D721Med (cell line): ENCODE measurements at places on chromosomes 12 and 14.
A peak's percentile ranks its signal among the peaks of the same experiment; 100 is the strongest.

- no peak for DNase-seq
These were observed 2.3 kb downstream of the PAPLN start for GRCh38 chr14:73239393-73240241.

DNA sequence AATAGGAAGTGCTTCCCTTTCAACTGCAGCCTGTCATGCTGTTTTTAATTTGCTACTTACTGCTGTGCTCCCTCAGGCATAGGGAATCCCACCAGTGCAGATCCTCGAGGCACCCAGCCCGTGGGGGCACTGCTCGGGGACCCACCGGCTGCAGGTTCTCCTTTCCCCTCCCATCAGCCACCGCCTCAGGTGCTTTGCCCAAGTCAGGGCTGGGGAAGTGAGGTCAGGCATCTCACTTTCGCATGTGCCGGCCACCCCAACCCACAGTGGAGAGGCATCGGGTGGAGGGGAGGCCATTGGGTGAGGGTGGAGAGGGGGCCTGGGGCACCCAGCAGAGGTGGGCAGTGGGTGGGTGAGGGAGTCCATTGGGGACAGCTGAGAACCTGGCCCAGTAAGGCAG is 41.9 kb upstream of the MAX start:
- DNase-seq = no peak

DNA sequence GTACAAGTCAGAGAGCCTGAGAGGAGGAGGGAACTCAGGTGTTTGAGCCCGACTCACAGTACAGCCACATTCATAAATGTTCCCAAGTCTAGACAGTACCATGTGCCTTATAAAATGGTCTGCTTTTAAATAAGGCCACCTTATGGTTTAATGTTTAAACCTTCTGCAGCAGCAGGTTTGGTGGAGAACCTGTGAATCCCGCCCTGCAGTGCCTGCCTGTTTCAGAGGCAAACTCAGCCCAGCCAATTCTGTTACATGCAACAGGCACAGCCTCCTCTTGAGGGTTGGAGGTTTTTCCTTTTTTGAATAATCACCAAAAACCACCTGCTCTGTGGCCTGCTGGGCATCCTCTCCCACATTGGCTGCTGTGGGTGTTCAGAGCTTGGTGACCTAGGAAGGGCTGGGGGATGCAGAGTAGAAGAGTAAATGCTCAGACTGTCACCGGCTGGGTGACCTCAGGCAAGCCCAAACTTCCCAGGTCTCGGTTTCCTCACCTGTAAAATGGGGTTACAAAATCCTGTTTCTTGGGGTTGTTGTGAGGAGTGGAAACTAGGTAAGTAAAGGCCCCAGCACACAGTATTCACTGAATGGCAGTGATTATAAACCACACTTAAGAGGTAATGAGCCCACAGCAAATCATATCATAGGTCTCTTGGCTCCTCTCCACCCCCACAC is 28.0 kb downstream of the NUAK1 start:
- DNase-seq = no peak

DNA sequence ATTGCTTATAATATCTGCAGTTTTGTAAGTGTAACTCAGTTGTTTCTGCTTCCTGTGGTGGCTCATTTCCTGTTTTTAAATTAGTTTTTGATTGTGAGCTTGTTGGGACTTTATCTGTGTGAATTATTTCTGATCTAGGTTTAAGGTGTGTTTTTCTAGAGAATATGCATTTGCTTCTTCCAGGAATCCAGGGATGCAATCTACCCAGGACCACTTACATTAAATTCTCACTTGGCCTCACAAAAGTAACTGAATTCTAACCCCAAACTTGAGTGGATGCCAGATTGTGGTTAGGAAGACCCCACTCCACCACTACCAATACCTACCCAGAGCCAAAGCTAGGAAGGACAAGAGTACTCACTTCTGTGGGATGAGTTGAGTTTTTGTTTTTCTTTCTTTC is 11.9 kb downstream of the STYX start:
- DNase-seq = no peak

DNA sequence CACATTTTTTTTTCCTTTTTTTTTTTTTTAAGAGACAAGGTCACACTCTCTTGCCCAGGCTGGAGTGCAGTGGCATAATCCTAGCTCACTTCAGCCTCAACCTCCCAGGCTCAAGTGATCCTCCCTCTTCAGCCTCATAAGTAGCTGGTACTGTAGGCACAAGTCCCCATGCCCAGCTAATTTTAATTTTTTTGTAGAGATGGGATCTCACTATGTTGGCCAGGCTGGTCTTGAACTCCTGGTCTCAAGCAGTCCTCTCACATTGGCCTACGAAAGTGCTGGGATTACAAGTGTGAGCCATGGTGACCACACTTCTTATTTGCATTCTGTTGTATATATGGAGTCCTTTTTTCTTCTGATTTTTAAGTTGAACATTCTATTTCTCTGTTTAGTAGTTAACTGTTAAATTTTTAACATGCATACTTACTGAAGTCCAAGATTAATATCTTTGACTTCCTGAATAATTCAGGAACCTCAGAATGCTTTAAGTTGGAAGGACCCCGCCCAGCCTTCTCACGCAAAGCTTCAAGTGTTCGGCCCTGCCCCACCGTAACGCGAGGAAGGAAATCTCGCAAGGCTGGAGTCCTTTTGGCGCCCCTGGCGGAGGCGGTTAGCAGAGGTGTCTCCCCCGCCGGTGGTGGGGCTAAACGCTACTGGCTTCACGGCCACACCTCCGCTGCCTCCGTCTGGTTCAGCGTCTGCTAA is 21.6 kb downstream of the SPATS2 start:
- DNase-seq = peak; percentile 33

GRCh38 chr12:52147367-52147963 is 44.3 kb downstream of the KRT80 start:
- no peak for DNase-seq

DNA sequence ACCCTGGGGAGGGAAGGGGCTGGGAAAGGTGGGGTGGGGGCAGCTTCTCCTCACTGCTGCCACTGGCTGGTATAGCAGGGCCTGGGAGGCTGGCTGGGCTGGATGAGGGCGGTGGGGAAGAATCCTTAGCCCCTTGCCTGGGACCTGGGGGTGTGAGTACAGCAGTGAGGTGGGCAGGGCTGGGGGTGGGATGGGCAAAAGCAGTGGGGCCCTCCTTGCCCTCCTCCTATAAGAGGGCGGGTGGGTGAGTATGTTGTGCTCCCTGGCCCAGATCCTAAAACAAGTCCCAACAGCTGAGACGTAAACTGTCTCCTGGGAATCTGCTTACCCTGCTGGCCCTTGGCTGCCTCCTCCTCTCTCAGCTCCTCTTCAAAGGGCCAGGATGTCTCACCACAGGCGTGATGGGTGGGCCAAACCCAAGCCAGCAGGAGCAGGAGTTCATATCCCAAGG is 2.2 kb downstream of the NCKAP5L start:
- DNase-seq = no peak

DNA sequence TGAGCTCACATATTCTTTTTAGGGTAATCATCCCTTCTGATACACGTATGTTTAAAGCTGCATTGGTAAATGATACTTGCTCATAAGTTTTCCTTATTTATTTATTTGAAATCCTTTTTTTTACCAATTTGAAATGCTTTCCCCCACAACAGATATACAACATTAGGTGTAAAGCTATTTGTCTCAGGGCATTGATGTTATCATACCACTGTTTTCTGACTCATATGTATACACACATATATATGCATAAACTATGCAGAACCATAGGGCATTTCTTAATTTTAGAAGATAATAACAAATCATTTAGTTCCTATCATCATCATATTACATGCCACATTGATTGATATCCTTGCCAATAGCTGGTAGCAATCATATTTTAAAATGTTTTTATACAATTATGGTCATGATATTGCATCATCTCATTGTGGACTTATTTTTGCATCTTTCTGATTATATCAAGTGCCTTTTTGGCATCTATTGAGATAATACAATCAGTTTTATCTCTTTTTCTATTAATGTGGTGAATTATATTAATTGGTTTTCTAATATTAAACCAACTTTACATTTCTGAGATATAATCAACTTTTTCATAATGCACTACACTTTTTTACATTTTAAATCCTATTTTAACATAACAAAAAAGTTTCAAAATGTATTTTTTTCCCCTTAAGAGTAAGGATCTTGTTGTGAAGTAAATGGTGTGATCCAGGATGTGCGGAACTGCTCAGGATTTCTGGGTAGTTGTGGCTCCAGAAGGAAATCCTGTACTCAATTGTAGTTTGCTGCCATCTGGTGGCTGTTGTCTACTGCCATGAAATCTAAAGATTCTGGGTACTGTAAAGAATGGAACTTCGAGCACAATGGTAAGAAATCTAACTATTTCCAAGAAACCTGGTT is 16.7 kb downstream of the OR9K2 start:
- no peak for DNase-seq

GRCh38 chr12:101592921-101593320 is 1.9 kb upstream of the MYBPC1 start:
- DNase-seq = no peak

- no peak for DNase-seq
These were observed 132.8 kb downstream of the TTLL5 start for GRCh38 chr14:75793806-75794205.

DNA sequence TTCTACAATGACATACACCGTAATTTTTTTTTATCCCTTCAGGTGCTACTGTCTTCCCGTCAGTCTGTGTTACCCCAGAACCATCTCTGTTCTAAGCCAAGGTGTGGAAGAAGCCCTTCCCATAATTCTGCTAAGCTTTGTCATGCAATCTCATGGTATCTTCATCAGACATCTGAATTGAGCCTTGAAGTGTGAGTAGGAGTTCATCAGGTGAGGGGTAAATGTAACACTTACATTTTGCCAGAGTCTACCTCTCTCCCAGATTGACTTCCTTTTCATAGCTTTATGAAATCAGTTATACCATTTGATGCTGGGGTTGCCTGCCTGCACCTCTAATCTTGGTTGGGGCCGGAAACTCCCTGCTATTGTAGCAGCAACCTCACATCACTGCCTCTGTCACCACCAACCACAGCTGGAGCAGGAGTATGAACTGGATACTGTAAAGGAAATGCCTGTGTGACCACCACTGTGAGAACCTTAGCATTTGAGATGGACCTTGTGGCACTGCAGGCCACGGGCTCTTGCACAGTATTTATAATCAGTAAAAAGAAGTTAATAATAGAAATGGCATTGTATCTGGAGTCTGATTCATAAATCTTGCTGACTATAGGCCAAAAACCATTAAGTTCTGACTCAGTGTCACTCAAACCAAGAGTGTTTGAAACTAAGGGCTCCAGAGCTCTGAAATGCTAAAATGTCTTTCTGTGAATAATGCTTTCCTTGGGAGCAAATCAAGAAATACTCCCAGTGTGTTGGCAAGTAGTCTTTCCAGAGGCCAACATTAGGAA is 58.7 kb upstream of the STK38L start:
- no peak for DNase-seq

GRCh38 chr14:64059454-64060198 is 206.8 kb downstream of the SYNE2 start:
- DNase-seq = no peak

DNA sequence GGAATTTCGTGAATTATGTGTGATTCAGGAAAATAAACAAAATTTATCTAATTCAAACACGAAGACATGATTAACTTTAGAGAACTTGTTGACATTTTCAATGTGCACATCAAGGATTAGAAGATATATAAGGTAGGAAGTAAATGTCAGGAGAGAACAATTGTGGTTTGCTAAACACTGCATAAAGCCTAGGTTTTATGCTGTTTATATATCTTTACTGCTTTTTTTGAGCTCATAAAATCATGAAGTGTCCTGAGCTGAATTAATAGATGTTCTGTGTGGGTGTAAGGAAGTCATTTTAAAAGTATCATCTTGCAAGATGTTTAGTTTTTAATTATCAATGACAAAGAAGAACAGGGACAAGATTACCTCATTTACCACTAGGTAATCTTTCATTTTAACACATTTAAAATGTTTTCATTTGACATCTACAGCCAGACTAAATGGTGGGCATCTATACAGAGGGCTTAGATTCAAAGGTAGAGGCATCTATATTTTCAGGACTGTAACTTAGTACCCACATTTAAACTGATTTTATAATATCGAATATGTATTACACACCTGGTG is 382.8 kb downstream of the ADAMTS20 start:
- DNase-seq = no peak

DNA sequence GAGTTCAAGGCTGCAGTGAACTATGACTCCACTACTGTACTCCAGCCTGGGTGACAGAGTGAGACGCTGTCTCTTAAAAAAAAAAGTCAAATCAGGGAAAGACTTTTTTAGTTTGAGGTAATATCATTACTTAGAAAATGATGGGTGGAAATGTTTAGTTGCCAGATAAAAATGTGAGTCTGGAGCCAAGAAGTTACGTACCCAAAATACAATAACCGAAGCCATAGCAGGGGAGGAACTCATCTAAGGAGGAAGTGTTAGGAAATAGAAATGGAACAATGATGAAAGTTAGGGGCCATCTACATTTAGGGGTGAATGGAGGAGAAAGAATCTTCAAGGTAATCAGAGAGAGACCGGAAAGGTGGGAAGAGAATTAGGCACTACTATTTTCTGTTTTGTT is 98.8 kb downstream of the DACT1 start:
- DNase-seq = no peak

- DNase-seq = no peak
These were observed 201.5 kb downstream of the FOXN3 start for GRCh38 chr14:89215531-89215930.

- no peak for DNase-seq
These were observed 86.9 kb upstream of the TTC7B start for GRCh38 chr14:90903101-90903500.

GRCh38 chr14:54342806-54343205 is 54.0 kb upstream of the CDKN3 start:
- DNase-seq = no peak

DNA sequence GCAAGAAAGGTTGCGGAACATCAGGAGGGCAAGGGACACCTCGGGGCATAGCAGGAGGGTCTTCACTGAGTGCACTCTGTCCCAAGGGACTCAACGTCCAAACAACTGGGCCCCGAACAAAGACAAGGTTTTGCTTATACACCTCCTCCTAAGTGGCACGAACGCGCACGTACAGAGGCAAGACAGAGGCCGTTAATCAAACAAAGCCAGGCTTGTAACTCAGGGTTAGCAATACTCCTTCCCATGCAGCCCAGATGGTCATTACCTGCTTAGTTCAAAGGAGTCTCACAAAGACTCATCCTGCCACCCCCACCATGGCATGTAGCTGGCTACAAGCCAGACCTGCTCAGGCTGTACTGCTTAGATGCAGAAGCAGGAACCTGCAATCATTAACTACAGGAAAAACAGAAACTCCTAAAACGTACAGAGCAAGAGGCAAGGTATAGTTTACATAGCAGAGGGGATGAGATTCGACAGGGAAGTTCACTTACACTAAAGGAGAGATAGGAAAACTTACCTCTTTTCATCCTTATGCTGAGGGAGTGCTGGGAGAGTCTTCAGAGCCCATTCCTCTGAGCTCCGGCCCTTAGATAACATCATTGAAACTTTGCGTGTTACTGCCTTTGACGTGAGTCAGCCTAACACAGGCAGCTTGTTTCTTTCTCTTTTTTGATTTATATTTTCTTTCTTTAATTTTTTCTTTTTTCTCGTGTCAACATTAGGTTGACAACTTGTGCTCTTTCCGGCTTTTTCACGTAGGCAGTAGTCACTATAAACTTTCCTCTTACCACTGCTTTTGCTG is 1319.1 kb downstream of the TMEM121 start:
- DNase-seq = no peak
